Thymus (tissue), 14 donors: ENCODE measurements at places on chromosomes 1 and 21. TPM values are rescaled to one million over a fixed set of nuclear protein-coding genes. Genes with fewer than 3 reads are reported as not detected.

The KRTAP12-2 gene
- not detected for polyA plus RNA-seq

The MROH9 gene
- 0.05 TPM for polyA plus RNA-seq

The MR1 gene
- 12.0 TPM for polyA plus RNA-seq

- DNase-seq: no peak
These were observed 45.6 kb downstream of the GNPAT start for GRCh38 chr1:231286603-231287002.

The OR6K3 gene
- not detected for polyA plus RNA-seq

DNA sequence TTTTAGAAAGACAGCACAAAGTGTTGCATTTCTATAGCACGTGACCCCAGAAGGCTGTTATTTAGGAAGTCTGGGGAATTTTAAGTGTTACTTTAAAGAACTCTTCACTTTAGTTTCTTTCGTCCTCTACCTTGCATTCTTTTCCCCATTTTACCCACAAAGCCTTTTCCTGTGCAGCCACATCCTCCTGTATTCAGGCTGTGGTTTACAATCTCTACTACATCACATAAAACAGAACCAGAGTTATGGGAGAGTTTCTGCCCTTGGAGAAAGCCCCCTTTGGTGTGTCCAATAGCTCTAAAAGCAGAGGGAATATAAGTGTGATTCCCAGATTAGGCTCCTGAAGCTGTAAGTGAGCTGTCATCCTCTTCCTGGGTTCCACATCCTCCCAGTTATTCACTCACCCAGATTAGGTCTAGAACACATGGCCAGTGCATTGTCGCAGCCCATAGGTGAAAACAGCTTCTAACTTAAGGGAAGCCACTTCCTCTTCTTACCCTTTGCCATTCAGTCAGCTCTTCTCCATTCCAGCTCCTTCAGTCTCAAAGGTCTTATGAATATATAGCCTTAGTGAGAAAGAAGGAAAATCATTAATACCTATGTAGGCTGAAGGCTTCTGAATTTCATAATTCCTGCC lies 171.1 kb downstream of the PIGK start:
- DNase-seq: no peak

The CCDC17 gene
- polyA plus RNA-seq: 3.4 TPM

The AZIN2 gene
- polyA plus RNA-seq: 4.2 TPM

DNA sequence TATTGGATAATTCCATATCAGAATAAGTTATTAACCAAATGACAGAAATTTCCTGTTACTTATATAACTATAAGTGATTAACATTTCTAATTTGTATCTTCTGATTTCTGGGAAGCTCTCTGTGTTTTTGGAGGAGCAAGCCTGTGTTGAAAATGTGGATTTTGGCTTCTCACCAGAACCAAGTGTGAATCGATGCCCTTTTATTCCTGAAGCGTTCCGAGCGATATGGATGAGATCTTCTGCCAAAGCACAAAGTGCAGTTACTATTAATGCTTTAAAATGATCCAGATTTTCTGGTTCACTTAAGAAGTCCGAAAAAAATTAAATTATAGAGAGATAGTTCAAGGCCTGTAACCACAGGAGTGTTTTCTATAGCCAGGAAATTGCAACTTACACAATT lies 22.8 kb downstream of the ALG14 start:
- no peak for DNase-seq

DNA sequence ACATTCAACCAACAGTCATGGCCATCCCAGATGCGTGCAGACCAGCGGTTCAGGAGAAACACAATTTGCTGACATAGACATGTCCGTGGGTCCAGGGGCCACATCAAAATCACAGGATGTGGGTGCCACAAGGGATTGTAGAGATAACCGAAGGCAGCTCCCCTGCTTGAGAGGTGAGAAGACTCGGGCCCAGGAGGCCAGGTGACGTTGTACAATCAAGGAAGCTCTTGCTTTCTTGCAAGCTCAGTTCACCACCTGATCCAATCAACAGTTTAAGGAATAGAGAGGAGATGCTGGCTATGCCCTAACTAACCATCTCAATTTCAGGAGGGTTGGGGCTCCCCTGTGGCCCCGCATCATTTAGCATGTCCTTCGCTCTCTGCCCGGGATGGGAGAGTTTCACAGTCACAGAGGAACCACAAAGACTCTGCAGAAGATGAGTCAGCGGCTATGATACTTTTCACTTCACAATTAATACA lies 19.5 kb downstream of the UBASH3A start:
- no peak for DNase-seq

- no peak for DNase-seq
These were observed 15.7 kb downstream of the EPHX1 start for GRCh38 chr1:225825607-225826007.

GRCh38 chr1:222373216-222373615 lies 174.7 kb downstream of the HHIPL2 start:
- no peak for DNase-seq

The MRAP gene
- 0.09 TPM for polyA plus RNA-seq

DNA sequence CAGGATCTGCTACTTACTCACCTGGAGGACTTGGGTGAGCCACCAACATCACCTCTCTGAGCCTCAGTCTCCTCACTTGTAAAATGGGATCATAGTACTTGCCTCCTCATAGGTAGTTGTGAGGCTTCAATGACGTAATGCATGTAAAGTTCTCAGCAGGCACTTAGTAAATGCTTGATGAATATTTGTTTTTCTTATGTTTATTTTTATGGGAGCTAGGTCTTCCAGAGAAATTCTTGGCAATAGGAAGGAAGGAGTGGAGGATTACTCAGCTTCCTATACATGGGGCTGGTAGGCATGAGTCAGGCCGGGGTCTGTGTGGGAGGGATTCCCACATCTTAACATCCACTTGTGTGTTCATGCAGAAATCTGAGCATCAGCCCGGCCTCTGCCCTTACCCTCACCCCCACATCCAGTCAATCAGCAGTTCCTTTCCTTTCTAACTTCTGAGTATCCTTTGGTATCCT lies 95.4 kb upstream of the USP24 start:
- DNase-seq: no peak
